CD4-positive, alpha-beta T cell (primary cell): ENCODE measurements at places on chromosomes 12 and 14.
A peak's percentile ranks its signal among the peaks of the same experiment; 100 is the strongest.

DNA sequence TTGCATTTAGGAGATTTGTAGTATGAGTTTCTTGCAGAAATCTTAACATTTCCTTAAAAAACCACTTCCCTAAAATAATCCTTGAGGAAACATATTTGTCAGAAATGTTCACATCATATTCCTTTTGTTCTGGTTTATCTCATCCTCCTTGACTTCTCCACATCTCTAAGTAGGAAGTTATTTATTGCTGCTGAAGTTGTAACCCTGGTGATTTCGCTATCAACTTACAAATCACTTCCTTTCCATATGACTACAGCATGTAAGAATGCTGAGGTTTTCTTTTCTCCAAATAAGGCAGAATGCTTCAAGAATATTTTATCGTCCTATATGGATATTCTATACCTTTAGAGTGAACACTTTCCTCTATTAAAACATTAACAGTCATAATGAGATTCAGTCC is 751.7 kb downstream of the NRXN3 start:
- no peak for DNase-seq

DNA sequence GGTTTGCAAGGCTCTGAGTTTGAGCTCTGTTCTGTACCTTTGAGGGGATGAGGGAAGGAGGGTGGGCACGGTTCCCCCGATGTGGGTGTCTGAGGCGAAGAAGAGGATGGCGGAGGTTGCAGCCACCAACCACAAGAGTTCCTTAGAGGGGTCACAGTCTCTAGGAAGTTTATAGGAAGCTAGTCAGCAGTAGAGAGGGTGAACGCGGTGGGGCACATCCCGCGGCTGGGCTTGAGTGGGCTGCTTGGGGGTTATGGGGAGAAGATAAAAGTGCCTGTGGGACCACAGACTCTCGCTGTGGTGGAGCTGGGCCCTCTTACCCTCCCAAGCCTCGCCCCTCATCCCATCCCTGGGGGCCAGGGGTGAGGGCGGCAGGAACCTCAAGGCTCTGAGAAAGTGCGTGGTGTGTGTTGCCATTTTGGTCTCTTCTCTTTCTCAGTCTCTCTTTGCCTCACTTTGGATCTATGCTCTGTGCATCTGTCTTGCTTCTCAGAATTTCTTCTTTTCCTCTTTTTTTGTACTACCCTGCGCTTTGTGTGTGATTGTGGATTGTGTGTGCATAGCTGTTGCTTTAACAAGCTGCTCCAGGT is 2.7 kb downstream of the CD4 start:
- DNase-seq: no peak

DNA sequence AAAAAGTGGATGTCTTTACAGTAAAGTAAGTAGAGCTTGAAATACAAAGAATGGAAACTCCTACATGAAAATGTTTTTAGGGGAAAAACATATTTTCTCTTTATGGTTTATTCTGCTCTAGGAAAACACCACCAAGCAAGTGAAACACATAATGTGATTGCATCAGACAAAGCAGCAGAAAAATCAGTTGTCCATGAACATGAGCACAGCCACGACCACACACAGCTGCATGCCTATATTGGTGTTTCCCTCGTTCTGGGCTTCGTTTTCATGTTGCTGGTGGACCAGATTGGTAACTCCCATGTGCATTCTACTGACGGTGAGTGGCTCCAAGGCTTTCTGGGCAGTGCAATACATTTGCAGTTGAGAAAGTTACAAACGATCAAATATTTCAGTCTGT is 42.6 kb upstream of the PLEKHD1 start:
- DNase-seq: no peak

- DNase-seq: no peak
Measured at GRCh38 chr14:38605193-38606114, 349.6 kb upstream of the CLEC14A start.

GRCh38 chr14:85063747-85064146 is 466.2 kb upstream of the FLRT2 start:
- no peak for DNase-seq

- DNase-seq: no peak
Measured at GRCh38 chr14:77375164-77375950, 1.5 kb downstream of the TMED8 start.

DNA sequence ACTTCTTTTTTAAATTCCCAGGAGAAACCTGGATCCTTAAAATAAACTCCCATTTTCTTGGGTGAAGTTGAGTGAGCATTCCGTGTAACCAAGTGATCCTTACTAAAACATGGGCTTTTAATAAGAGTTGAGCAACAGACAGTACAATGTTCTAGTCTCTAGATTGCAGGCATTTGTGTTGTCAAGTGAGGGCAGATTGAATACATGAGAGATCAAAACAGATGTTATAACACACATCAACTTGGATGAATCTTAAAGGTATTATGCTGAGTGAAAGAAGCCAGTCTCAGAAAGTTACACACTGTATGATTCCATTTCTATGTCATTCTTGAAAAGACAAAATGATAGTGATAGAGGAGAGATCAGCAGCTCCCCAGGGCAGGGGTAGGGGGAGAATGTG is 213.9 kb upstream of the CCDC196 start:
- DNase-seq: no peak

GRCh38 chr14:21558703-21559170 is 21.1 kb downstream of the OR10G3 start:
- no peak for DNase-seq

DNA sequence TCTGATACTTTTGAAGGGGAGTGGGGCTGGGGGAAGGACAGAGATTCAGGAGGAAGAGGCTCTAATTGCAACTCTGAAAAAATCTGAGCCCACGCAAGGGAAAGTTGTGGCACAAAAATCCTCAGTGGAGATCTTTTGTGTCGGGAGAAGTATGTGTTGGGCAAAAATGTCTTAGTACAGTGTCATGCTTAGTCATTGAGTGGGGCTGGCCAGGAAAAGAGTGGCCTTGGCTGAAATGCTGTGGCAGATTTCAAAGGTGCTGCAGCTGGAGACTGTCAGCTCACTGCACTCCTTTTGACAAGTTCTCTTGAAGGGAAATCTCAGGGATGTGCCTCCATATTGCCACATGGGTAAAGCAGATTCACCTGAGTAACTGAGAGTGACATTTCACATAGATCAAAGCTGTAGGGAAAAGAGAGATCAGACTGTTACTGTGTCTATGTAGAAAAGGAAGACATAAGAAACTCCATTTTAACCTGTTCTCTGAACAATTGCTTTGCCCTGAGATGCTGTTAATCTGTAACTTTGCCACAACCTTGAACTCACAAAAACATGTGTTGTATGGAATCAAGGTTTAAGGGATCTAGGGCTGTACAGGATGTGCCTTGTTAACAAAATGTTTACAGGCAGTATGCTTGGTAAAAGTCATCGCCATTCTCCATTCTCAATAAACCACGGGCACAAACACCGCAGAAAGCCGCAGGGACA is 36.0 kb upstream of the GLIPR1 start:
- DNase-seq: no peak

DNA sequence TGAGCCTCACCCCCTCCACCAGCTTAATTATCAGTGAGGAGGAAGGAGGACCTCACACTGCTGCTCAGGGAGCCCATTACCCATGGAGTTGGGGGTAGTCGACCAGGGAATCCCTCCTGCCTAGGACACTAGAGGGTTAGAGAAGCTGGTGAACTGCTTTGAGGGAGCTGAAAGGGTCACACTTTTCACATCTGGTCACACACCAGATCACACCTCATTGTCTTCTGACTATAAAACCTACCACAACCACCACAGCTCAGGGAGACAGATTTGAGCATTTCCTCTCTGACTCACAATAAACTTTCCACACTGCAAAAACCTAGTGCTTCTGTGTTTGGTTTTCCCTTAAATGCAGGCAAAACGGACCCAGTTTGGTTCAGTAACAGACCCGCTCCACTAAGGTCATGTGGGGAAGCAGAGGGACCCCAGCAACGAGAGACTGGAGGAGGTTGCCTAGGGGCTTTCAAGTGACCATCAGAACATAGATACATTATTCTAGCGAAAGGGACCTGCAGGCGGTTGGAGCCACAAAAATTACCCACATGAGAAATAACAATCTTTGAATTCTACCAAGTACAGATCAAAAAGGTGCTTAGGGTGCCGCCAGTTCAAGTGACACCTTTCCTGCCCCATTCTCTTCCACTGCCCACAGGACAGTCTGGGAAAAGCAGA is 151.4 kb upstream of the AVPR1A start:
- no peak for DNase-seq

- DNase-seq: no peak
Measured at GRCh38 chr14:22379727-22380126, 209.3 kb downstream of the DAD1 start.

DNA sequence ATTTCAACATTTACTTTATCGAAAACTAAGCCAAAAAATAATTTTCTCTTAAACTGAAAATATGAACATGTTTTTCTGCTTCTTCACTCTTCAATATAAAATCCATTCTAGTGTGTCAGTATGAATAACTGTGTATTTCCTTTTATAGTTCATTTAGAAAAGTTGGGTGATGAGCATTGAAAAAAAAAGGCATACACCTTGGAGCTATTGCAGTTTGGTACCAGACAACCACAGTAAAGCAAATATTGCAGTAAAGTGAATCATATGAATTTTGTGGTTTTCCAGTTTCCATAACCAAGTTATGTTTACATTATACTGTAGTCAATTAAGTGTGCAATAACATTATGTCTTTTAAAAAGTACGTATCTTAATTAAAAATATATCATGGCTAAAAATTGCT is 195.0 kb upstream of the FOXG1 start:
- no peak for DNase-seq

- no peak for DNase-seq
Measured at GRCh38 chr14:50023671-50024490, 92.5 kb downstream of the VCPKMT start.

GRCh38 chr14:101318271-101318670 is 243.0 kb upstream of the DIO3 start:
- no peak for DNase-seq

- no peak for DNase-seq
Measured at GRCh38 chr12:105033851-105034250, 47.7 kb downstream of the NOPCHAP1 start.

GRCh38 chr12:2412305-2412643 is 359.5 kb downstream of the CACNA1C start:
- DNase-seq: no peak

DNA sequence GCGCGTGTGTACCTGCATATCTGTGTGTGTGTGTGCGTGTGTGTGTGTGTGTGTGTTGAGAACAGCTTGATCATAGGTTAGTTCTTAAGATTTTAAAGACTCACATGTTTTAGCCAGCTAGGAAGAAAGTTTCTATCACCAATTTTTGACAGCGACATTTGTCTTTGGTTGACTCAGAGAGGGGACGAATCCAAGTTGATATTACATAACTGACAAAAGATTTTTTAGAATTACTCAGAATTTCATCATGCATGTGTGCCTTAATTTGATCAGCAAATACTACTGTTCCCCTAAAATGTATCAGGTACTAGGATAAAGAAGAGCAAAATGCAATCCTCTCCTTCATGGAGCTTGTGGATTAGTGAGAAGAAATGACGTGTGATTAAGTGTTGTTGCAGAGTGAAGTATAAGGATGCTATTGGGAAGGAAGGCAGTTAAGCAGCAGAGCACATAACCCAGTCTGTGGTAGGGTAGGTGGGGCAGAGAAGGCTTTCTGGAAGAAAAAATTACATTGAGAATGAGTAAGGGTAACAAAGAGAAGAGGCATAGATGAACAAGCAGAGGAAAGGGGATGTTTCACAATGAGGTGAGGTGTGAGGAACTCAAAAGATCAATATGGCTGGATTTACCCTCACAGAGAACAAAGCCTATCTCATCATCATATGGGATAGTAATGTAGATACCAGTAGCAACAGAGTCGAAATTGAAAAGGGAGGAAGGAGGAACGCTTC is 77.5 kb downstream of the ELK3 start:
- DNase-seq: no peak

- no peak for DNase-seq
Measured at GRCh38 chr14:101783260-101784016, 21.9 kb downstream of the PPP2R5C start.

DNA sequence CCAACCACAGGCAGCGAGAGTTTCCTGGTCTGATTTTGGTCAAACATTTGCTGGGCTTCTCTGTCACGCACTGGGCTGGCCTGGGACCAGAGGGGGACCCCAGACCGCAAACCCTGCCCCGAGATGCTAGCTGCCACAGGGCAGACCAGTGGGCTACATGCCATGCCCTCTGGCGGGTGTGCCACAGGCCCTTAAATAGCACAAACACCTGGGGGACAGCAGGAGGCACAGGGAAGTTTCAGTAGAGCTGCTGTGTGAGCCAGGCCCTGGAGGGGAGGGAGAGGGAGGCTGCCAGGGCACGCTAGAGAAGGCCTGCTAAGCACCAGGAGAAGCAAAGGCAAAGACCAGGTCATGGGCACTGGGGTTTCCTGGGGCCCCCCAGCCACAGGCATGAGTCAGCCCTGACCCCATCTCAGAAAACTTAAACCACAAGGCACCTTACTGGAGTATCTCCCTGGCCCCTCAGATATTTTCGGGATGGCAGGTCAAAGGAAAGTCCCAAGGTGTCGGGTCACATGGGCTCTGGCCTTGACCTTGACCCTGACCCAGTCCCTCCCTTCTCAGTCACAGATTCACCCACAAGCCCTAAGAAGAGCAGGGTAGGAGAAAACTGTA is 29.2 kb downstream of the ITPK1 start:
- no peak for DNase-seq

- DNase-seq: peak; percentile 45
Measured at GRCh38 chr14:68978172-68978911, 760 bp downstream of the ACTN1 start.

- DNase-seq: no peak
Measured at GRCh38 chr12:116727261-116727660, 10.6 kb downstream of the SPRING1 start.

DNA sequence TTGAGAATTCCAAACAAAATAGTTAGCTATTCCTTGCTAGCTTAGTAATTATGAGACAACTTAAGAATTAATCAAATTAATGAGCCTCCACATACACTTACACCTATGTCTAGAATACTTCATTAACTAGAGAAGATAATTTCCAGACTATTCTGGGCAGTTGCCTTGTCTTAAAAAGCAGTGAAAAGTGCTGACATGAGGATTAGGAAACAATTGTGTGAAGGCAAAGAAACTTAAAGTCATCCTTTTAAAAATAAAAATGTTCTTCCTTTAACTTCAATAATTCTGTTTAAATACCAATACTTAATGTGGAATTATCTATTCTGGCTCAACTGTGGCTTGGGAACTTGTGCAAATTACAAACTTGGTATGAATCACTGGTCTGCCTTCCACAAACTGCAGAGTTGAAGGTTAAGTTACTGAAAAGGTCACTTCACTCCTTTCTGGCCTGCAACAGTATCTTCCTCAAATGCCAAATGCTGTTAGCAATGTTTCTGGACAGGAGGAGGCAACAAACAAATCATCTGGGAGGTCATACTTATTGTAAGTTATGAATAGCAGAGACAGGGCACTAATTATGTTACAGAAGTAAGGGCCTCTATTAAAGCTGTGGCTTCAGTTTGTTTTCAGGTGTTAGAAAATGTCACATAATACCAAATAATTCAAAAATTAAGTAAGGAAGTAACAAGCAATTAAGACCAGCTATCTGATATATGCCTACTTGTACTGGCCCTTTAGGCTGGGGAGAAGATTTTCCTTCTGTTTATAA is 19.2 kb downstream of the PPTC7 start:
- no peak for DNase-seq

DNA sequence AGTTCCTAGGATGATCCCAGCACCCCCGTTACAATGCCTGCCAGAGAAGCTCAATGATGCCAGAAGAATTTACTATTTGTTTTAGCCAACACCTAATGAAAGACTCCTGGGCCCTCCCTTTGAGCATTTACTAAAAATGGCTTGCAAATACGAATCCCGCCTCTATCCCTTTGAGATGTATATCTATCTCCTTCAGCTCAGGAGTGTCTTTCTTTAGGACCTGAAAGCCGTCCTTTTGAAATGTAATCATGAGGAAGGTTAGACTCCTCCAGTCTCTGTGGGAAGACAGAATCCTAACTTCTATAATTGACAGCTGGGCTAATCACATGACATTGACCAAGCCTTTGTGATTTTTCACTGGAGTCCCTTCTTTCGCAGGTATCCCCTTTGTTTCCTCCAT is 19.2 kb upstream of the DYNC1H1 start:
- DNase-seq: no peak
